HCT116 (cell line): ENCODE measurements at places on chromosomes 12 and 14.

GRCh38 chr14:75432411-75432810, 4.6 kb downstream of the JDP2 start:
- no peak for DNase-seq

GRCh38 chr12:2974560-2974971, 15.4 kb downstream of the TEAD4 start:
- no peak for DNase-seq

DNA sequence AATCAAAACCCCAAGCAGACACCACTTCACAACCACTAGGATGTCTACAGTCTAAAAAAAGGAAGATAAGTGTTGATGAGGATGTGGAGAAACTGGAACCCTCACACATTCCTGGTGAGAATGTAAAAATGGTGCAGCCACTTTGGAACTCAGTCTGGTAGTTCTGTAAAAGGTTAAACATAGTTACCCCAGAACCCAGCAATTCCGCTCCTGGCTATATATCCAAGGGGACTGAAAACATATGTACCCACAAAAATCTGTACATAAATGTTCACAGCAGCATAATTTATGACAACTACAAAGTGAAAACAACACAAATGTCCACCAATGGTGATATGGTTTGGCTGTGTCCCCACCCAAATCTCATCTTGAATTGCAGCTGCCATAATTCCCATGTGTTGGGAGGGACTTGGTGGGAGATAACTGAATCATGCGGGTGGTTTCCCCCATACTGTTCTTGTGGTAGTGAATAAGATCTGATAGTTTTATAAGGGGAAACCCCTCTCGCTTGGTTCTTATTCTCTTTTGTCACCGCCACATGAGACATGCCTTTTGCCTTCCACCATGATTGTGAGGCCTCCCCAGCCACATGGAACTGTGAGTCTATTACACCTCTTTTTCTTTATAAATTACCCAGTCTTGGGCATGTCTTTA, 46.8 kb downstream of the PRKAB1 start:
- DNase-seq, result no peak

GRCh38 chr12:93740751-93741150, 63.6 kb downstream of the CRADD start:
- no peak for DNase-seq

DNA sequence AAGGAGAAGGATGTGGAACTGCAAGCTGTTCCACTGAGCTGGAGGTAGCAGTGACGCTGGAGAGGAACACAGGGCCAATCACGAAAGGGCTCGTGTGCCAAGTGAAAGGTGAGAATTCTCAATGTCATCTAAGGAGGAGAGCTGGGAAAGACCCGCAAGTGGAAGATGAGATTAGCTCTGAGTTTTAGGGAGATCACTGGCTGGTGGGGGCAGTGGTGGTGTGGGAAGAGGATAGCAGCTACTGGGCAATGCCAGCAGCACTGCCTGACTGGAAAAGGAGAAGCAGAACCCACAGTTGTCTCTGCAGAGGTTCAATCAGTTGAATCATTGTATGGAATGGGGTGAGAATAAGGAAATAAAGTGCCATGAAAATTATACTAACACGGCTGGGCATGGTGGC, 27.8 kb downstream of the SLC25A47 start:
- no peak for DNase-seq

DNA sequence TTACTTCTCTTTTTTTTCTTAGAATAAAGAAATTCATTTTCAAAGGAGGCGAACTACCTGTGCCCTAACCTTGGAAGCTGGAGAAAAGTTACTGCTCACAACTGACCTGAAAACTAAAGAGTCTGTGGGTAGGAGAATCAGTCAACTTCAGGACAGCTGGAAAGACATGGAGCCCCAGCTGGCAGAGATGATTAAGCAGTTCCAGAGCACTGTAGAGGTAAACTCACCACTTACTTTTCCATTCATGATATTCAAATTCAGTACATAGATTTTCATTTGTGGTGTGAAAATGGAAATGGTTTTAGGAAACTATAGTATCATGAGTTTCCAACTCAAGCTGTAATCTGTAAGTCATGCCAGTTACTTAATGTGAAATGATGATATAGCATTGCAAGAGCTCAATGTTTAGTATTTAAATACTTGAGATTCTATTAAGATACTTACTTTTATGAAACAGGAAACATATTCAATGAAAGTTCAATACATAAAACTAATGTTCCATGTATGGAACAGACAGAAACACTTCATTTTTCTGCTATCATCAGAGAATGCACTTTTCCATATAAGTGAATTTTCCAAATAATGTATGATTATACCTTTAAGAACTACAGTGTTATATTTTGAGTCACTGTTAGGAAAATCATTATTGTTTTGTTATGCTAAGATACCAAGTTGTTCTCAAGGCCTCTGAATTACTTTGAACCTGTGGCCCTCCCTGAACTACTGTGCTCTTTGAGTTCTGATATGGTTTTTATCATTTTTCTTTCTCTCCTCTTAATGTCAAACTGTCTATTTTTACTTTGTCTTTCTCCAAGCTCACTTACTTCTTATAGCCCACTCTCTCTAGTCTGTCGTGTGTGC, 119.0 kb downstream of the ESR2 start:
- no peak for DNase-seq

DNA sequence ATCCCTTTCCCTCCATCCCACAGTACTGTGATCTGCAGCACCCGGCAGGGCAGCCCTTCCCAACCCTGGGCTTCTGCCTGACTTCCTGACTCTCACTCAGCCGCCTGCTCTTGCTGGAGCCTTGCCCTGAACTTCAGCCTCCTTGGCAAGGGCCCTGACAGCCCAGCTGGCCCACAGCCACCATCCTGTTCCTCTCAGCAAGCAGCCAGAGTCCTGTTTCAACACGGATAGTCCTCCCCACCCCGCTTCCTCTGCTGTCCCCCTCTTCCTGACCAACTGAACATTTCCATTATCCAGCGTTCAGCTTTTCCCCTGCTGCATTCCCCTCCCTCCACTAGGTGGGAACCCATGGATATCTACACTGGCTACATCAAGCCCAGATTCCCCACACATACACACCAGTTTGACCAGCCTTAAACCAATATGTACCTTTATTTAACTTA, 74.0 kb upstream of the MDM1 start:
- DNase-seq, result no peak
